ENCODE measurements at places on chromosomes 12 and 14. TPM values are rescaled to one million over a fixed set of nuclear protein-coding genes. Genes with fewer than 3 reads are reported as not detected.

GRCh38 chr12:109581856-109582255 is 8.3 kb downstream of the MVK start:
- no peak for DNase-seq

The SMIM41 gene
- total RNA-seq, result not detected

DNA sequence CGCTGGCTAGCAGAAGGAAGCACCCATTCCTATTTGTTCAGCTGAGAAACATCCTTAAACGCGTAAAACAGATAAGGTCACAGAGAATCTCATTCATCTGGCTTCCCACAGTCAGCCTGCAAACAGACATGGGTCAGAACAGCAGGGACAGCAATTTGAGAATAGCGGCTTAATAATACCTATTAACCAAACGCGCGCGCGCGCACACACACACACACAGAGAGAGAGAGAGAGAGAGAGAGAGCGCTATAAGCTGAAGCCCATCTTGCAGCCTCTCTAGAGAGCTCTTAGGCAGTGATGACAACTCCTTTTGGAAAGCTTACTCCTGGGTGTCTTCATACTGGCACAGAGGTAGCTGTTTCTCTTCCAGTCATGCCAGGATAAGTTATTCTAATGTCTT is 26.4 kb downstream of the TMEM132D start:
- DNase-seq, result no peak

DNA sequence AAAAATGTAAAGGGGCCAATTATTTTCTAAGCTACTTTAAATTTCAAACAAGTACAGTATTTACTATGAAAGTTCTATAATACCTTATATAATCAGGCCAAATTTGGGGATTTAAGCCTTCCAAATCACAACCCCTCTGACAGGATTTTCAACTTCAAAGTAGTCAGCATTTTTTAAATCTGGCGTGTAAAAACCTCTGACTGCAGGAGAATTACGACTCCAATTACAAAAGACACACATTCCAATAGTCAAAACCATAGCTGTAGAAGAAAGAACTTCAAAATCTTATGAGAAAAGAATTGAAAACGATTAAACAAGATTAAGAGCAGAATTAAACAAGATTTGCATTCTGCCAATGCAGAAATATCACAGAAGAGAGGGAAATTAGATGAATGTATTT is 12.7 kb downstream of the OSBPL8 start:
- DNase-seq, result no peak

- DNase-seq, result no peak
Observed at GRCh38 chr12:4286228-4286627, 12.7 kb downstream of the CCND2 start.

GRCh38 chr12:712172-712863 is 40.1 kb upstream of the WNK1 start:
- DNase-seq, result no peak

The SMCO2 gene
- total RNA-seq, result not detected

GRCh38 chr14:63478437-63478852 is 64.7 kb downstream of the PPP2R5E start:
- DNase-seq, result no peak

- DNase-seq, result no peak
Observed at GRCh38 chr12:58557171-58557570, 363.1 kb downstream of the LRIG3 start.

The ZNF740 gene
- total RNA-seq, result 12.1 TPM

The LIN7A gene
- not detected for total RNA-seq

GRCh38 chr12:3086729-3087323 is 9.6 kb downstream of the TSPAN9 start:
- DNase-seq, result no peak

The BATF gene
- total RNA-seq, result not detected

DNA sequence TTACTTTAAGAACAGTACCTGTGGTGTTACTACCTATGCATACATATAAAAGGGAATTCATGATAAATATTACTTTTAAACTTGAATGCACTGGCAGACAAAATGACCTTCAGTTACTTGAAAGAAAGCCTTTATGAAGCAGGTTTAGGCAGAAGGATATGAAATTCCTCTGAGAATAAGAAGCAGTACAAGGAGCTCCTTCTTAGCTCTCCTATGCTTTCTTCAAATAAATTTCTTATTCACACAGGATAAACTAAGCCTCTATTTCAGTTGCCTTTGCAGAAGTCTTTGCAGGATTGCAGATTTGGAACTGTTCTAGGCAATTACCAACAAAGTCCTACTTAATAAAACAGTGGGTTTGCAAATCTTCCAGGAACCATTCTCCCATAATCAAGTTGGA is 1.0 kb downstream of the EPYC start:
- DNase-seq, result no peak

The CCDC38 gene
- not detected for total RNA-seq
